Aorta (tissue), 5 donors: ENCODE measurements at places on chromosomes 2 and 18. TPM values are rescaled to one million over a fixed set of nuclear protein-coding genes. Genes with fewer than 3 reads are reported as not detected.

GRCh38 chr2:219041252-219041651 is at the start of gene CFAP65:
Gene CFAP65 (minus strand): TSS chr2:219041516. CDS start chr2:219039048, 2,468 bp downstream.
- DNase-seq, result no peak

GRCh38 chr2:195407783-195408182 is 249.2 kb upstream of the SLC39A10 start:
- no peak for DNase-seq

The SMCHD1 gene
- 22.2 TPM for polyA plus RNA-seq

The FOXI3 gene
- not detected for polyA plus RNA-seq

GRCh38 chr2:220670511-220670910 is 901.6 kb downstream of the EPHA4 start:
- no peak for DNase-seq

The PRPF40A gene
- polyA plus RNA-seq, result 24.5 TPM

DNA sequence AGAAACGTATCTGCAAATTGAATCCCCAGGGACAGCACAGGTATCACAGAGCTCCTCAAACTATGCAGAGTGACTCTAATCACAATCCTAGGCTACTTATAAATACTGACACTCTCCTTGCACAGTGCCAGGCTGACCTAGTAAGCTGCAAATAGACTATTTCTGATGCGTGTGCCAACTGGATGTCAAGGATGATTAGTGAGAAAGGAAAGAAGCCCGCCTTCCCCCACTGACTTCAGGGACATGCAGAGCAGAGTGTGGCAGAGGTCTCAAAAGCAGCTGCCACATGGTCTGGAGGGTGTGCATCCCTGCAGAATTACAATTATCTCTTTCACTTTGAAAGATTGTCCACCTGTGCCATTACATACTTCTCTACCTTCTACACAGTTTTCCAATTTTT is 235.6 kb downstream of the CPS1 start:
- DNase-seq, result no peak

DNA sequence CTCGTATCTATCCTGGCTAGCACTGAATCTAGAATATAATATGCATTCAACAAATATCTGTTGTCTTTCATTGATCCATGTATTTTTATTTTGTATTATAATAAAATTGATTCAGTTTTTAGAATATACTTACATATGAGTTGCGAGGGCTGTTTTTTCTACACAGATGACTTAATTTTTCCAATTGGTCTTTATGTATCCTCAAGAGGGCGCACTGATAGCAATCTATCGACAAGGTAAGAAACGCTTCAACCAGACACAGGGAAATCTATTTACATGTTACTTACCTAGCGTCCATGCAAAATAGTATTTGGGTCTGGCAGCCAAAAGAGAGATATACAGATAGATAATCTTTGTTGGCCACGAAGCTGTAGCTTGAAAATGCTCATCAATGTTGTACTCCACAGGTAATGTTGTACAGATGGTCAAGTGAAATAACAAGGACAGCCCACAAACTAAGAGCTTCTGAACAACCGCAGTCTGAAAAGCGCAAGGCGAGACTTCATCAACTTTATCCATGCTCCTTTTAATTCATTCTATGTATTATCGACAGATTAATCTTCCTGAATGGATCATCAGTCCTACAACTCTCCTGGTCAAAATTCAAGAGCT is 35.5 kb upstream of the KIDINS220 start:
- no peak for DNase-seq

The GAL3ST2 gene
- polyA plus RNA-seq, result not detected

DNA sequence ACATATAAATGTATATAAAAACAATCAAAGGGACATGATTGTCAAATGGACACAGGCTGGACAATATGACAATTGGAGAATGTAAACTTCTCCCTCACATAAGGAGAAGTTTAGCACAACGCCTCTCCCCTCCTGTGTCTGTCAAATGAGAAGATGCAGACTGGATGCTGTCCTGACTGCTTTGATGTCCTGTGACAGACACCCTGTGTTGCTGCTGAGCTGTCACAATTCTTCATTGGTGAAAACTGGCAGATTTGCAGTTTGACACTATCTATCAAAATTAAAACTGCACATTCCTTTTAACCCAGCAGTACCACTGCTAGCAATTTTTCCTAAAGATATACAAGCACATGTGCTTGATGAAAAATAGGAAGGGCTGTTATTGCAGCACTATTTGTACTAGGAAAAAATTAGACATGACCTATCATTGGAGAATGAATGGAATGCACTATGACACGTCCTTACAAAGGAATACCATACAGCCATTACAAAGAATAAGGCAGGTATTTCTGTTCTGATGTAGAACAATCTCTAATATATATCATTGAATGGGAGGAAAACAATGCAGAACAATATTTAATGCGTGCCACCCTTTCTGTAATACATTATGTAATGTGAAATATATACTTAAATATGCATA is 12.4 kb downstream of the DPYSL5 start:
- DNase-seq, result no peak

The RNF181 gene
- polyA plus RNA-seq, result 203 TPM

The C2orf72 gene
- polyA plus RNA-seq, result 2.4 TPM

The SULT1C3 gene
- not detected for polyA plus RNA-seq

The UCN gene
- not detected for polyA plus RNA-seq

DNA sequence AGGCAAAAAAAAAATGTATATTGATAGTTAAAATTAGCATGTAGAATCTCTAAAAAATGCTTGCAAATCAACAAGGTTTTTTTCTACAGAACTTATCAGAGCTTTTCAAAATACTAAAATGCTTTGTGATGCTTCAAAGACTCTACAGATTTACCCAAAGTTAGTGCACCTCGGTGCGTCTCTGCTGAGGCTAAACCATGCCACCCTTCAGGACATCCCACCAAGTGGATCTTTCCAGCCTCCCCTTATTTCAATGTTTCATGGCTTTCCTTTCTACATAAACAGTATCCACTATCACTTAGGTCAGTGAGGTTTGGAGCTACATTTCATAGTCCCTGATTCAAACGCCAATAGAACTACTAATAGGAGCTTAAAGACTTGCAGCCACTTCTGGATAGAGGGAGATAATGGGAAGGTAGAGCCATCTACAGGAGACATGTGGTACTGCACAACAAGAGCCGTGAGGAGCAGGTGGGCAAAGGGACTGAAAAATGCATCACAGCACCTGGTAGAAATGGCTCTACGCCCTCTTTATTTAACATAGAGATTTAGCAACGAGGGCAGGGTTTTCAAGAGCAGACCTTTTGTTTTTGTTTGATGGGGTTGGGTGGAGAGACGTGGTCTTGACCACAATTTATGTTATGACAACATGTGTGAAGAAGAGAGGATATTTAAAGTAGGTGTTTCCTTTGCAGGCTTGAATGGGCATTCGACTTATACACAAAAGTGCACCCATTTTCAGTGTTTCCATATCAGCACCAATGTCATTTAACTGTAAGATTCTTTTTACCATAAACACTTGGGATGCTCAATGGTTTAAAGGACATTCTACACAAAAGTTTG is 56.1 kb upstream of the SLC35G4 start:
- DNase-seq, result no peak
